Fibroblast of skin of right biceps (primary cell): ENCODE measurements at places on chromosomes 4 and X.
A peak's percentile ranks its signal among the peaks of the same experiment; 100 is the strongest.

- DNase-seq, result peak; percentile 66
Observed at GRCh38 chrX:130669233-130669632, 233.8 kb downstream of the ENOX2 start.

DNA sequence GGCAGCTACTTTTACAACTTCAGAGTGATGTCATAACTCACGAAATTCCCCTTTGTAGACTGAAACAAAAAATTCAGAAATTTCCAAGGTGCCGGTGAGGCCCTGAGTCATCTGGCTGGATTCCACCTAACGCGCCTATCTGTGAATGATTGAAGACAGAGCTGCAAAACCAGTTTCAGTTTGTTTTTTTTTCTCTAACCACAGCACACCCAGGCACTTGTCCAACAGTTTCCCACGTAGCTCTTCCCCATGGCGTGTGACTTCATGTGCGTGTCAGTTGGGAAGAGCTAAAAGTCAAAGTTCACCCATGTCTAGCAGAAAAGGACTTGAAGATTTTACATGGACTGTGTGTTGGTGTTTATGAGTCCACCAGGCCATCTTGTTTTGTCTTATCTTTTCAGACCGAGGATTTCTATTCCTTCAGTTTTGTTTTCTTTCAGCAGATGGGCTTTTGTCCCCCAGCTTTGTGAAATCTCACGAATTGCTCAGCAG is 16.4 kb downstream of the TCEANC start:
- DNase-seq, result peak; percentile 93

DNA sequence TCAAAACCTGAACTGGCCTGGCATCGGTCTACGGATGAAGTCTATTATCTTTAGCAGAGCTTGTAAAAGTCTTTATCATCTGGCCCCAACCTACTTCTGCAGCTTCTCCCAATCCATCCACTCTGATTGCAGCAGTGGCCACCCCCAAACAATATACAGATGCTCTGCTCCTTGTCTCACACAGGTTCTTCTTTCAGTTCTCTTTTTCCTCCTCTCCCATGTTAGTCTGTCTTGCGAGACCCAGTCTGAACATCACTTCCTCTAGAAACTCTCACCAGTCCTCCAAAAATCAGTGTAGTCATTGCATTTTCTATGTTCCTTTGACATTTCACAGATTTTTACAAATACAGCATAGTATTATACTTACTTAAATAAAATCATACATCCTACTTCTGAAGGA is 163.0 kb downstream of the FRMPD4 start:
- no peak for DNase-seq

- DNase-seq, result no peak
Observed at GRCh38 chr4:158767451-158767850, 1.4 kb upstream of the FNIP2 start.

DNA sequence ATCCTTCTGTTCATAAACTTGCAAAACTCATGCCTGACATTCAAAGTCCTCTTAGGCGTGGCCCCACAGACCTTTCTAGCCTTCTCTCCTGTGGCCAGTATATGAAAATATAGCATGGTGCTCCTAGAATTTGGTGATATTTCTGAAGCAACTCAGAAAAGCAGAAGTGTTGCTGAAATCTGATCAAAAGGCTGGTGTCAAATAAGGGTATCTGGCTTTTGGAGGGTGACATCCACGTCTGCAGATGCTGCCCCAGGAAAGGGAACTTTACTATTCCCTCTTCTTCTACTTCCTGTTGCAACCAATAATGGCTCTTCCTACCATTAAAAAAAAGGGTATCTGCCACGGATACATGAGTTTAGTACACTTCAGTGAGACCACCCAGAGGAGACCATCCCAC is 83.9 kb upstream of the RPS6KA3 start:
- no peak for DNase-seq

DNA sequence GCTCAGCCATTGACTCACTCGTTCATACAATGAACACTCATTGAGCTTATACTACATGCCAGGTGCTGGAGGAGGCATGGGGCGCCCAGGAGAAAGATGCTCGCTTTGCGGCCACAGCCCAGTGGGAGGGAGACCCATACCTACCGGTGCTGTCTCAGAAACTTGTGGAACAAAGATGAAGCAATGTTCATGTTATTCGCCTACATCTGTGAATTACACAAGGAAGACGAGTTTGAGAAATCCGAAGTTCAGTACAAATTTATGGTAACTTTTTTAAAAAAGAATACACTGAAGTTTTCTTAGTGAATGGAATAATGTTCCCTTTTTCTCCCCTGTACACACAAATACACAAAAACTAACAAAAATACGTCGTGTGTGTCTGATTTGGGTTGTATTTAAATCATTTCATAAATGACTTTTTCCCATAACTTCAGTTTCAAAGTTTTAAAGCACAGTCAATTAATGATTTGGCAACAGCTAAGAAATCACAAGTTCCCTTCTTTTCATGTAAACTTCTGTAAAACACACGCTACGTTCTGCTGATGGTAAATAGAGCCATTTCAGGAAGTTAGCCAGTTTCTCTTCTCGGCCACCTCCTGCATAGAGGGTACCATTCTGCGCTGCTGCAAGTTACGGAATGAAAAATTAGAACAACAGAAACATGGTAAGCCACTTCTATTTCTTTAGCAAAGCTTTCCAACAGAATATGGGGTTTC is at the start of gene TLR8:
Gene TLR8, plus strand, starts transcription at position 575 of the 716 bp plus-strand sequence. Its CDS starts 87 bp downstream, at position 662.
- DNase-seq, result no peak

DNA sequence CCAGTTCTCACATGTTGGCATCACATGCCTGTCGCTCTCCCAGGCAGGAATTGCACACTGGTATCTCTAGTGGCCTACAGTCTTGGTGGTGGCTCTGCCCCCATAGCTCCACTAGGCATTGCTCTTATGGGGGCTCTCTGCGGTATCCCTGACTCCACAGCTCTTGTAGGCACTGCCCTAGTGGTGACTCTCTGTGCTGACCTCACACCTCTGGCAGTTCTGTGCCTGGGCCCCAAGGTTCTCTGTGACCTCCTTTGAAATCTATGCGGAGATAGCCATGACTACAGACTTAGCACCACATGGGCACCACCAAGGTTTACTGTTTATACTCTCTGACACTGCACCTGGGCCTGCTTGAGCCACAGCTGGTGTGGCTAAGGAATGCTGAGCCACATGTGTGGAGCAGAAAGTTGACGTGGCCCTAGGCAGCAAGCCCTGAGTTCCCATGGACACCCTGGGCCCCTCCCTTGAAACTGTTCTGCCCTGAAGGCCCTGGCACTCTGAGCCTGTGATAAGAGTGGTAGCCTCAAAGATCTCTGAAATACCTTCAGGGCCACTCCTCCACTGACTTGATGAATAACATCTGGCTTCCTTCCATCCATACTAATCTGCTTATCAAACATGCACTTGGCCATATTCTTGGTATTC is 8.0 kb downstream of the SLC9B1 start:
- peak; percentile 10 for DNase-seq

DNA sequence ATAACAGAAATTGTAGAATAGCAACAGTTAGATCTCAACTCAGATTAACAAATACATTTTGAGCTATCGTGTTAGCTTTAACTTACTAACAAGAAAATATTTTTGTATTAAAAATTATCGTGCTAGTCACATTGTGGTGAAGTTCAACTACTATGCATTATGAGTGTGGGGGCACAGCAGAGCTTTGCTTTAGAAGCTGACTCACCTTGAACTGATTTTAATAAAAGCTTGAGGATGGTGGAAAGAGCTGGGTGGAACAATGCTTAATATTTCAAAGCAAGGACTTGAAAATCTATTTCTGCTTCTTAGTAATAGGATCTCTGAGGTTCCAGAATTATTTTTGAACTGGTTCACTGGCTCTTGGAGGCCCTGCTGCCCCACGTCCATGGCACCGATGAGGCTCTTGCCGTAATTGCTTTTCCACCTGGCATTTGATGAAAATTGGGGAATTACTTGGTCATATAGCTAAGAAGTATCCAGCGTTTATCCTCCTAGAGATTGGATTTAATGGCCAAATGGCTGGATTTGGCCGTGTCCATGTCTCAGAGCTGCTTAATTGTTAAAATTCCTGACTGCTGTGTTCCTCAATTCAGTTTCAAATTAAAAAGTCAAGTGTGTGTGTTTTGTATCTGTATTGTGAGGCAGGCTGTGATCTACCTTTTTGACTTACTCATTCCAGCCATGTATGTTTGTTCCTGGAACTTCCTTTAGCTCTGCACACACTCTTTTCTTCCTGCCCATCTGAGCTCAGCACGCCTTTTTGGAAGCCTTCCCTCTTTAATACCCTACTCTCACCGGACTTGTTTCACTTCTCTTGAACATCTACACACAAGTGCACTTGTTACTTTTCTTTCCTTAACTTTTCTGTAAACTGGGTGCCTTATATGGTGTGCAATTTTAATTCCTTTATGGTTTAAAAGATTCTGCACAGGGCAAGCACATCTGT is 66.6 kb upstream of the LIMCH1 start:
- no peak for DNase-seq

GRCh38 chr4:100929135-100929534 is 411.3 kb upstream of the EMCN start:
- DNase-seq, result no peak

DNA sequence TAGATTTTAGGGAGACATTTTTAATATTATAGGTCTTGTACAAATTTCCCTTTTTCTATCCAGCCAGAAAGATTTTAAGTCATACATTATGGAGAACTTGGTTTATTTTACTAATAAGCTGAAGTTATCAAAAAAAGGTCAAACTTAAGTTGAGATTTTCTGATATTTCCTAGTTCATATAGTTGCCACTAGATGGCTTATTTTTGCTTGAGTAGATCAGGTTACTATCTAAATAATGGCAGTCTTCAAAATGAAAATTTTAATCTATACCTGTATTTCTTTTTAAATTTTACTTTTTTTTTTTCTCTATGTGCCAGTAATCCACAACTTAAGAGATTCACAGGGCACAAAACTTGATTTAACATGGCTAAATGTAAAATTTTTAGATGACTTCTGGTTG is 52.3 kb downstream of the USP9X start:
- no peak for DNase-seq

- DNase-seq, result no peak
Observed at GRCh38 chr4:6114181-6114580, 86.2 kb downstream of the JAKMIP1 start.

DNA sequence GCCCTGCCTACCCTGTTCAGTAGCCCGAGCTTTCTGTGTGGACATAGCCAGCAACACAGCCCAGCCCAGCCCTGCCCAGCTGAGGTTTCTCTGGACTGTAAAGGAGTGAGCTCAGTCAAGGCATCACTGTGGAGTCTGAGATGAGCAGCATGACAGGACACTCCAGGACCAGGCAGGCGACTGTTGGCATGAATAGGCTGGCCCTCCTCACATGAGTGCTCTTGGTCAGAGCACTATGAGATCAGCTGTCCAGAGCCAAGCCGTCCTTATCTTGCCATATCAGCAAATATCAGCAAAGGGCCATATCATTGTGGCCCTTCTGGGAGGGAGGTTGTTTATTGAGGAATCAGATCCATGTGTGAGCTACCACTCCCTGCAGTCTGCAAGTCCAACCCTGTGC is 30.9 kb downstream of the REELD1 start:
- DNase-seq, result no peak

DNA sequence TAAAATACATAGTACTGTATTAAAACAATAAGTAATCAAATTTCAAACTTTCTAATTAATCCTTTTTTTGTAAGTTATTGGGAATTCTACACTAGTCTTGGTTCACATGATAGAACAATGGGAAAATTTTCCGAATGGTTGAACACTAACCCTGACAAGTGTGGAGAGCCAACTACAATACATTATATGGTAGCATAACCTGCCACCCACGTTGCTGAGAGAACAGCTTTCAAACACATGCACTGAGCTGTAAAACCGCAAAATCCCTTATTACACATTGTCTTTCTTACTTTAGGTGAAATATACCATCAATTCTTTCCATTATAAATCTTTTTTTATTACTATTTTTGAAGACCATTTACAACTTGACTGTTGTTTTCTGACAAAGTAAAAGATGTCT is 54.7 kb downstream of the ANAPC10 start:
- peak; percentile 49 for DNase-seq

GRCh38 chr4:115292320-115293092 is 179.1 kb upstream of the NDST4 start:
- no peak for DNase-seq

- peak; percentile 51 for DNase-seq
Observed at GRCh38 chr4:89797117-89797516, 39.8 kb downstream of the SNCA start.

DNA sequence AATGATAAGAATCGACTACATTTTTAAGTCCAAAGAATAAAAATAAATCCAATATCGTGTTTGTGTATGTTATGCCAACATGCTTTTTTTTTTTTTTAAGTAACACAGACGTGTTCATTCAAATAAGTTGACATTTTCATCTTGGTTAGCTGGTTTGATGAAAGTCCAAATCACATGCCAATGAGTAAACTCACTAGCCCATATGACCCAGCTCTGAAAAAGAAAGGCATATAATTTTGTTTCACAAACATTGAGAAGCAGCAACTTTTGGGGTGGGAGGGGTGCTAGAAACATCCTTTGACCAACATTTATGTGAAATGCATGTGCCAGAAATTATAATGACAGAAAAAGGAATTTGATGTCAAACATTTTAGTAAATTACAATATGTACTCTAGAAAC is 61.6 kb upstream of the SPP1 start:
- no peak for DNase-seq

DNA sequence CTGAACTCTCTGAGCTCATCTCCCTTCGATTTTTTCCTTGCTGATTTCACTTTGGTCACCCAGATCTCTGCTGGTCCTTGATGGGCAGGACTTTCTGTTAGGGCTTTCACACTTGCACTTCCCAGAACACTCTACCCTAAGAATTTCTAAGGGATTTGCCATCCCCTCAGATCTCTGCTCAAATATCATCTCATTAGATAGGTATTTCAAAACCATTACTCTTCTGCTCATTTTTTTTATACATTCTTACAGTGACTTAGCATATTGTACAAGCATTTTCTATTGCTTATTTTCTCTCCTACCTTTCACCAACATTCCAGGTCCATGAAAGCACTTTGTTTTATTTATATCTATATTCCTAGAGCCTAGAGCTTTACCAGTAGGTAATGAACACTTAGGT is 913.3 kb downstream of the PDHA2 start:
- no peak for DNase-seq

- no peak for DNase-seq
Observed at GRCh38 chrX:93264261-93265002, 408.9 kb downstream of the NAP1L3 start.

DNA sequence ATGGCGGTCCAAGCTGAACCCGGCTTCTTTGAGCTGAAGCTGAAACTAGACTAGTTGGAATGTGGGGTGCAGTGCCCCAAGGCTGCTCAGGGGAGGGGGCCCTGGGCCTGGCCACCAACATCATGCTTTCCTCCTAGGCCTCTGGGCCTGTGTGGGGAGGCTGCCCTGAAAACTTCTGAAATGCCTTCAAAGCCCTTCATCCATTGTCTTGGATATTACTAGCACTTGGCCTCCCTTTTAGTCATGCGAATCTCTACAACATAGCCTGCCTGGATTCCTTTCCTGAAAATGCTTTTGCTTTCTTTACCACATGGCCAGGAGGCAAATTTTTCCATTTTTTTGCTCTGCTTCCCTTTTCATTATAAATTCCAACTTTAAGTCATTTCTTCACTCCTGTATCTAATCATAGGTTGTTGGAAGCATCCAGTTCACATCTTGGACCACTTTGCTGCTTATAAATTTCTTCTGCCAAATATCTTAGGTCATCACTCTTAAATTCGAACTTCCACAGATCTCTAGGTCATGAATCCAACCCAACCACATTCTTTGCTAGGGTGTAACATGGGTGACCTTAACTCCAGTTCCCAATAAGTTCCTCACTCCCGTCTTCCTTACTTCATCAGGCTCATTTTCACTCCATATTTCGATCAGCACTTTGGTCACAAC is 103.4 kb downstream of the DDIT4L start:
- DNase-seq, result no peak
